Activated CD8-positive, alpha-beta memory T cell treated with anti-CD3 and anti-CD28 coated beads for 1 hour (primary cell): ENCODE measurements at places on chromosomes 16 and 17.

- no peak for DNase-seq
Observed at GRCh38 chr16:14669776-14670175, 24.3 kb downstream of the PLA2G10 start.

DNA sequence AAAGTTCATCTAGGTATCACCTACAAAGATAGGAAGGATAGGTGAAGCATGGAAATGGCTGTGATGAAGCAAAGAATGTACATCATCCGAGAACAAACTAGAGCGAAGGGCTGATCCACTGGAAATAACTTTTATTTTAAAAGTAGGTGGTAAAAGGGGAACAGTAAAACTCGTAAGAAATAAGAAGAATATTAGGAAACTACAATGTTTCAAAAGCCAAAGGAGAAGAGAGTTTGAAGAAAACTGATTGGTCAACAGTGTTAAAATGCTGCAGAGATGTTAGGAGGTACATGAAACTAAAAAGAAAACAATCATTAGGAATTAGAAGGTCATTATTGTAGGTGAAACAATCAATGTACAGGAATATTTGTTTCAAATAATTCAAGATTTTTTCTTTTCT, 108.1 kb downstream of the USP32 start:
- no peak for DNase-seq

GRCh38 chr16:8346294-8346693, 244.0 kb downstream of the TMEM114 start:
- no peak for DNase-seq

- peak; percentile 85 for DNase-seq
Observed at GRCh38 chr17:41665566-41666236, 23.0 kb upstream of the EIF1 start.

GRCh38 chr16:65044873-65045272, 77.0 kb downstream of the CDH11 start:
- no peak for DNase-seq

- no peak for DNase-seq
Observed at GRCh38 chr17:53127331-53127730, 695.4 kb upstream of the KIF2B start.
